ENCODE measurements at places on chromosomes 6 and 20.
A peak's percentile ranks its signal among the peaks of the same experiment; 100 is the strongest.

GRCh38 chr6:126534401-126534800, 194.5 kb downstream of the CENPW start:
- DNase-seq, result no peak

DNA sequence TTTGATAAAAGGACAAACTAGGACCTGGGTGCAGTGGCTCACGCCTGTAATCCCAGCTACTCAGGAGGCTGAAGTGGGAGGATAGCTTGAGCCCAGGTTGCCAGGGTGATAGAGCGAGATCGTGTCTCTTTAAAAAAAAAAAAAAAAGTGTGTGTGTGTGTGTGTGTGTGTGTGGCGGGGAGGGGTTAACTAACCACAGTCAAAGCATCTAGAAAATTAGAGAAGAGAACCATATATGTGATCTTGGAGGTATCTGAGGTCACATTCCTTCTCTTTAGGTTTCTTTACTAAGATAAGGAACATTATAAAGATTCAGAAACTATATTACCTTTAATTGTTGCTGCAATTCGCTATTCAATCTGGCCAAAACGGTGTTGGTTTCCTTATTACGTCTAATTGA, 80.9 kb downstream of the REPS1 start:
- DNase-seq, result no peak

GRCh38 chr6:44267252-44267651, 1.9 kb upstream of the NFKBIE start:
- no peak for DNase-seq

- no peak for DNase-seq
Measured at GRCh38 chr6:36336779-36337241, at the start of gene BNIP5. BNIP5 (minus strand) TSS chr6:36336888; CDS start chr6:36330690, 6,198 bp downstream.

DNA sequence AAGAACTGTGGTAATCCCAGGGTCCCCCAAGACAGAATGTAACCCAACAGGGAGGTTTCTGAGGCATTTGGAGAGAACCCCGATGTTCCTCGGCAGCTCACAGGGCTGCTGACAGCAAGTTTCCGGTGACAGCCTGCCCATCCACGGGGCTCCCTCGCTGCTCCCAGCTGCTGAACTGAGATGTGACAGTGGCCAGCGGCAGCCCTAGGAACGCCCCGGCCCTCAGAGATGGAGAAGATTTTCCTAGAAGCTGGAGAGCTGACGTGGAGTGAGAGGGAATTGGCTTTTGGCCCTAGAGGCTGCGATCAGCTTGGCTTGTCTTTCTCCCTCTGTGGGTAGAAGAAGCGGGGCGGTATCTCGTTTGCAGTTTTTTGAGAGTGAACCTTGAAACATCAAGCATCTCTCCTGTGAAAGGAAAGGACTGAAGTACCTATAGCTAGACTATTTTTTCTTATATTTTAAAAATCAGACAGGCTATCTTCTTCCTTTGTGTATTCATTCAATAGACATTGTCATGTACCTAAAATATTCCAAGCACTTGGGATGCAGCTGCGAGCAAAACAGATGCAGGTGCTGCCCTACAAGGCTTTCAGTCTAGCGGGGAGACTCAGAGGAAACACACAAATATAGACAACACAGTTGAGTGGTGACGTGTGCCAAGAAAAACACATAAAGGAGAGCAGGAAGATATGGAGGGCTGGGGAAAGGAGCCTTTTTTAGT, 28.4 kb upstream of the NFATC2 start:
- no peak for DNase-seq

- DNase-seq, result no peak
Measured at GRCh38 chr6:131741688-131742393, 31.0 kb upstream of the CTAGE9 start.

GRCh38 chr6:52667572-52667971, 3.3 kb upstream of the TMEM14A start:
- no peak for DNase-seq

GRCh38 chr6:37673436-37673835, 24.2 kb downstream of the MDGA1 start:
- DNase-seq, result no peak

DNA sequence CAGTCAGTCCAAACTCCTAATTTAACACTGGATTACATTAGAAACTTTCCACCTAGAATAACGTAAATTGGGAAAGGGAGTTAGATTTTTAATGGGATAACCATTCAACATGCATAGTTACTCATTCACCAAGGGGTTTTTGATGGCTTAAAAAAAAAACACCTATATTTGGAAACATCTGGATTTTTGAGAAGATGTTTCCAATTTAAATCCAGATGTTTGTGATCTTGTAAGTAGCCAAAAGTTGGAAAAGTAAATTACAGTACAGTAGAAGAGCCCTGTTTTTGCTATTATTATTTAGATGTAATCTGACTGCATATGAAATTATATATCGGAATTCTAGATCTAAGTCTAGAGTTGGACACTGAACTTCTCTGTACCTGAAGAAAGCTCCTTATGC, 478.2 kb downstream of the CD83 start:
- no peak for DNase-seq

DNA sequence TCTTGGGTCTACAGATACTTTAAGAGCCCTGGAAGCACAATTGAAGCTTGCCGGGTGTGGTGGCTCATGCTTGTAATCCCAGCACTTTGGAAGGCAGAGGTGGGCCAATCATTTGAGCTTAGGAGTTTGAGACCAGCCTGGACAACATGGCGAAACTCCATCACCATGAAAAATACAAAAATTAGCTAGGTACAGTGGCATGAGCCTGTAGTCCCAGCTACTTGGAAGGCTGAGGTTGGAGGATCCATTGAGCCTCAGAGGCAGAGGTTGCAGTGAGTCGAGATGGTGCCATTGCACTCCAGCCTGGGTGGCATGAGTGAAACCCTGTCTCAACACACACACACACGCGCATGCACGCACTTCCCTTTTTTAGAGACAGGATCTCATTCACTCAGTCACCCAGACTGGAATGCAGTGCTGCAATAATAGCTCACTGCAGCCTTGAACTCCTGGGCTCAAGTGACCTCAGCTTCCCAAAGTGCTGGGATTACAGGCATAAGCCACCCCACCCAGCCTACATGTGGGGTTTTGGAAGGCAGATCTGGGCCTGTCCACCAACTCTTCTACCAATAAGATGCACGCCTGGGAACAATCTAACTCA, 182.5 kb upstream of the JARID2 start:
- DNase-seq, result no peak

- no peak for DNase-seq
Measured at GRCh38 chr20:45857882-45858216, 435 bp downstream of the ZSWIM3 start.

DNA sequence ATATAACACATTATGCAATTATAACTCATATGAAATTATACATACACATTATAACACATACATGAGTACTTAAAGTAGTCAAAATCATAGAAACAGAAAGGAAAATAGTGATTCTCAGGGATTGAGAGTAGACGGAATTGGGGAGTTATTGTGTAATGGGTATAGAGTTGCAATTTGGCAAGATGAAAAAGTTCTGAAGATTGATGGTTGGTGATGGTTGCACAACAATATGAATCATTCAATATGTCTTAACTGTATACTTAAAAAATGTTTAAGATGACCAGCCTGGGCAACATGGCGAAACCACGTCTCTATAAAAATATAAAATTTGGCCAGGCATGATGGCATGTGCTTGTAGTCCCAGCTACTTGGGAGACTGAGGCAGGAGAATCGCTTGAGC, 372.7 kb downstream of the CDKAL1 start:
- DNase-seq, result no peak

DNA sequence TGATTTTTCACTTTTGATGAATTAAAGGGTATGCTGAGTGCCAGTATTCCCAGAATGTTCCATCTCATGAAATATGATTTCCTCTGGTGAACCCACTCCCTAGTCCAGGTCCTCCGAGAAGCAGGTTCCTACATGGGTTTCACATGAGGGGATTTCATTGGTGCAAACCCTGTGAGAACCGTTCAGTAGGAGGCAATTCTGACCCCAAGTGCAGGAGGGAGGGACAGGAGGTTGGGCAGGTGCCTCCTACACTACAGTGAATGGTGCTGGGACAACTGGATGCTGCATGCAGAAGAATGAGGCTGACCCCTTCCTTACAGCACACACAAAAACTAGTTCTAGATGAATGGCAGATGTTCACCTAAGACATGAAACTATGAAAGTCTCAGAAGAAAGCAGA, 5.1 kb upstream of the ULBP2 start:
- DNase-seq, result no peak

DNA sequence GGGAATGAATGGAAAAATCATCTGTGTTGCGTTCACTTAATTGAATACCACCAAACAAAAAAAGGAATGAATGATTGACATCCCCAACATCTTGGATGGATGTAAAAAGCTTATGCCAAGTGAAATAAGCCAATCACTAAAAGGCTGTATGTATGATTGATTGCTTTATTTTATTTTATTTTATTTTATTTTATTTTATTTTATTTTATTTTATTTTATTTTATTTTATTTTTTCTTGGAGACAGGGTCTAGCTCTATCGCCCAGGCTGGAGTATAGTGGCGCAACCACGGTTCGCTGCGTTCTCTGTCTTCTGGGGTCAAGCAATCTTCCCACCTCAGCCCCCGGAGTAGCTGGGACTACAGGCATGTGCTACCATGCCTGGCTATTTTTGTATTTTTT, 263.3 kb downstream of the CDKAL1 start:
- DNase-seq, result no peak

DNA sequence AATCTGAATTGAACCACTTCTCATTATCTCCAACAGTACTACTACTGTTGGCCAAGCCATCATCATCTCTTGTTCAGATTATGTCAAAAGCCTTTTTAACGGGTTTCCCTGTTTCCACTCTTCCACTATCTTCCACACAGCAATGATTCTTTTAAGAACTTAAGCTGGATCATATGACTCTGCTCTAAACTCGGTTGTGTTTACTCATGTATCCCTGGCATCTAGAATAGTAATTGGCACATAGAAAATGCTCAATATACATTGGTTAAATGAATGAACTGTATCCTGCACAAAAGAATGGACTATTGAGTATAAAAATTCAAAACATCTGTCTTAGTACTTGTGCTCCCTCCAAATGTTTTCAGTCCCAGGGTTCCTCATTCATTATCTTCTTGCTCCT, 2.8 kb upstream of the COX7A2 start:
- DNase-seq, result no peak

GRCh38 chr20:21577551-21577950, 63.7 kb upstream of the NKX2-2 start:
- DNase-seq, result no peak

DNA sequence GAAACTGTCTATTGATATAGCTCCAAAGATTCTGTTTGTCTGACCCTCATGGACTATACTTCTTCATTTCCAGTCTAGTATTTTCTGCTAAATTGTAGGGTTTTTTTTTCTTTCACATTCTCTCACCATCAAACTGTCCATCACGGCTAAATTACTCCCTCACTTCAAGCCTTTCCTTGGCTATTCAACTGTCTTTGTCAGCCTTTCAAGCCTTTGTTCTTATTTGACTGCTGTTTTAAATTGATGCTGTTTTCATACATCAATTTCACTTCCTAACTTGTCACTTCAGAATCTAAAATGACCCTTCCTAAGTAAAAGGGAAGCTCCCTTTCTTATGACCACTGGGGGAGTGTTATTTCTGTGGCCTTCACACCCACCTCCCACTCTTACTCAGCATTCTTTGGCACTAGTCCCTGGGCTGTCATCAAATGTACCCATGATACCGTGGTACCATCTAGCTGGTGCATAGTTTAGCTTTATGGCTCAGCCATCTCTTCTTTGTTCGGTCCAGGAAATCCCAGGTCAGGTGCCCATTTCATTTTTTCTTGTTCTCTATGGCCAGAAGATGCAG, 8.6 kb downstream of the GJA1 start:
- DNase-seq, result no peak

- peak; percentile 84 for DNase-seq
Measured at GRCh38 chr20:53926428-53927028, 143.9 kb downstream of the BCAS1 start.

- no peak for DNase-seq
Measured at GRCh38 chr6:64672131-64672530, 1034.9 kb downstream of the EYS start.

DNA sequence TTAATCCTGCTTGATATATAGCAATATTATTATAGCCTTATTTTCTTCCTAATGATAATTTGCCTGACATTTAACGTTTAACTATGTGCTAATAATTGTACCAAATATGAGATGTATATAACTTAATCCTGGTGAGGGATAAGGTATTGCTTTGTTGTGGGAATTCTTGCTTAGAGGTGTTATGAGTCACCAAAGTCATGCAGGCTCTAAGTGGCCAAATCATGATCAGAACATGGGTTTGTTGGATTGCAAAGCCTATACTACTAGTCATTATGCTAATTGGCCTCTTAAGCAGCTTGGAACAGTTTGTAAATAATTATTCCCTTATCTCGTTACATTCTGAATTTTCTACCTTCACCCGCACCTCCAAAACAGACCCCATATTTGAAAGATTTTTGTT, 21.9 kb upstream of the C6orf141 start:
- DNase-seq, result no peak

DNA sequence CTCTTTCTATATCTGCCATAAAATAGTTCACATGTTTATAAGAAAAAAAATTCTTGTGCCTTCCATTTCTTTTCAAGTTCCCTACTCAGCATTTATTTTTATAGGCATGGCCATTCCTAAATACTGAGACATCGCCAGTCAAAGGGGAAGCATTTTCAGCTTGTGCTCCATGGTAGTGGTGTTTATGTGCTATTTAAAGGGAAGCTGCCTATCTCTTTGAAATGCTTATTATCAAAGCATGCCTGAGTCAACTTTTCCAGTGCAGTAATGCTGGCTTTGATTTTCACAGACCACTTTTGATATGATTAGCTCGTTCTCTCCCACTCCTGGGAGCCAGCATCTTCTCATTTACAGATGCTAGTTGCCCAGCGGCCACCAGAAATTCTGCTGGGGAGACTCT, 124.1 kb upstream of the RIN2 start:
- DNase-seq, result peak; percentile 76

DNA sequence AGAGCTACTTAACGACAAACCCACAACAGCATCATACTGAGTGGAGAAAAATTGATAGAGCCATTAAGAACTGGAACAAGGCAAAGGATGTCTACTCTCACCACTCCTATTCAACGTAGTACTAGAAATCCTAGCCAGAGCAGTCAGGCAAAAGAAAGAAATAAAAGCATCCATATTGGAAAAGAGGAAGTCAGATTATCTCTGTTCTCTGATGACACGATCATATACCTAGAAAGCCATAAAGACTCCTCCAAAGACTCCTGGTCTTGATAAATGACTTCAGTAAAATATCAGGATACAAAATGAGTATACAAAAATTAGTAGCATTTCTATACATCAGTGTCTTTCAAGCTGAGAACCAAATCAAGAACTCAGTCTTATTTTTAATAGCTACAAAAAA, 17.0 kb upstream of the FHL5 start:
- no peak for DNase-seq

GRCh38 chr20:1423625-1424106, 30.8 kb upstream of the FKBP1A start:
- DNase-seq, result no peak

- DNase-seq, result no peak
Measured at GRCh38 chr6:41588111-41588510, 41.9 kb downstream of the FOXP4 start.

Measured in BJ (cell line).